ENCODE measurements at places on chromosomes 6 and 20. TPM values are rescaled to one million over a fixed set of nuclear protein-coding genes. Genes with fewer than 3 reads are reported as not detected.

DNA sequence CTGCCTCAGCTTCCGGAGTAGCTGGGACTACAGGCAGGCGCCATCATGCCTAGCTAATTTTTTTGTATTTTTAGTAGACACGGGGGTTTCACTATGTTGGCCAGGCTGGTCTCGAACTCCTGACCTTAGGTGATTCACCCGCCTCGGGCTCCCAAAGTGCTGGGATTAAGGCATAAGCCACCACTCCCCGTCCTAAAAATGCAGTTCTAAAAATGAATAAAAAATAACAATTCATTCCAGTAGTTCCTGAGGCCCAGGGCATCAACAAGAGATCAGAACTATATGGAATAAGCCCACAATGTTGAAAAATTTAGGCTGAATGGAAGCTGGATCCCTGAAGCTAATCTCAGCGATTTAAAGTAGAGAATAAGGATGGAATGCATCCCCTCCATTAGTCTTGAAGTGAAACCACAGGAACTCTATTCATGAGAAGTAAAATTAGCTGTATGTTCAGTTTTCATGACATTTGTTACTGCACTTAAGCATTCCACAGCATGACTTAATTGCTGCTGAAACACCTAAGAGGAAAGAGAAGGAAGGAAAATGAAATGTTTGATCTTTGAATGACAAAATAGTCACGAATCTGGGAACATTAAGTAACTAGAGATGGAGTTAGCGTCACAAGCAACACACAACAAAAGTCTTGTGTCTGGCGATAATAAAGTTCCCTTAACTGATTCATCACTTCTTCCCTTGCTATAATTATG lies 80.4 kb upstream of the RIPOR2 start:
- DNase-seq, result no peak

DNA sequence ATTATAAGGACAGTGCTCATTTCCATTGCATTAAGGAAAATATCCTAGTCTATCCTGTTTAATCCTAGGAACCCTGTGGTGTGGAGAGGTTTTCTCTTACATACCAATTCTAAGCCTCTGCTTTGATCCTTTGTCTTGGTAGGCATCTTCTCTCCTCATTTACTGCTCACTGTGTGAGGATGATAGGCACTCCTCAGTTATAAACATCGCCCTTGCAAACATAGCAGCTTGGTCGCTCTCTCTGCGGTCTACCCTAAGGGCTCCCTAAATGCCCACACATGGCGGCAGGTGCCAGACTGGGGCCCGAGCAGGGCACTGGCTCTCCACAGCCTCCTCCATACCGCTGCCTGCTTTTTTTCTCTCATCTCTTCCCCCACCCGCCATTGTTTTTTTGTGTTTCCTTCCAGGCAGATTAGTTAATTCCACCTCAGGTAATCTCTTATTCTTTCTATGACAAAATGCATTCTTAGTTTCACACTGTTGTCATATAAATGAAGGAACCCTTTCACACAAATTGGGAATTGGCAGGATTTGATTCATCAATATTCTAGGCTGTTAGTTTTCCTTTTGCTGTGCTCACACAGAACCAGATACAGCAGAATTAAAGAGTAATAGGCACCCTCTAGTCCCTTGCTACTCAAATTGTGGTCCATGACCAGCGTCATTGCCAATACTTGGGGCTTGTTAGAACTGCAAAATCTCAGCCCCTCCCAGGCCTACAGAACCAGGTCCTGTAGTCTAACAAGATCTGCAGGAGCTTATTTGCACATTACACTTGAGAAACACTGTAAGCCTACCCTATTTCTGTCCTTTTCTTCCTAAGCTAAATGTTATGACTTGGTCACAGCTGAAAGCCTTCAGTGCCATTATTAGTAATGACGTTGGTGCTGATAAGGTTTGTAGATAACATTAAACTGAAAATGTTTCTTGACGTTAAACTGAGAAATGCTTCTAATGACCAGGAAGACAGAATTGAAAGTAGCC lies 36.3 kb downstream of the CARMIL1 start:
- DNase-seq, result no peak

- no peak for DNase-seq
These were observed 2.6 kb downstream of the HCRTR2 start for GRCh38 chr6:55176958-55177357.

DNA sequence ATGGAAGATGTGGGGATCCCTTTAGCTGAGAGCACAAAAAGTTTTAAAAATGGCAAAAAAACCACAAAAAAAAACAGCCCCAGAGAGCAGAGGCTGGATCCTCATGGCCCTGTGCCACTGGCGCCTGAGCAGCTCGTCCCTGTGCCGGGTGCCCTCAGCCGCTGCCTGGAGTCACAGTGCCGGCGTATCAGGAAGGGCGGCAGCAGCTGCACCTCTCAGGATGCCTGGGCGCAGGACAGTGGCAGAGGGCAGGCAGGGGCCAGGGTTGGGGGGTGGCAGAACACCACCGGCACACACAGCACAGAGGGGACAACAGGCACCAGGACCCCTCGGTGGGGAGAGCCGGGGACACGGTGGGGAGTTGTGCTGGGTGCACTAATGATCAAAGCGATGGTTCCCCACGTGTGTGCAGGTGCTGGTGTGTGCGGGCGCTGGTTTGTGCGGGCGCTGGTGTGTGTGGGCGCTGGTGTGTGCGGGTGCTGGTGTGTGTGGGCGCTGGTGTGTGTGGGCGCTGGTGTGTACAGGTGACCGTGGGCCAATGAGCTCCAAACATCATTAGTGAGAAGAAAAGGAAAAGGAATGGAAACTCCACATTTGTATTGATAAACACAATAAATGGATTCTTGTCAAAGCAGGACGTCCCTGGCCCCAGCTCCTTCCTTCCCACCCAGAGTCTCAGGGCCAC lies 1.5 kb upstream of the FRMD1 start:
- DNase-seq, result no peak

DNA sequence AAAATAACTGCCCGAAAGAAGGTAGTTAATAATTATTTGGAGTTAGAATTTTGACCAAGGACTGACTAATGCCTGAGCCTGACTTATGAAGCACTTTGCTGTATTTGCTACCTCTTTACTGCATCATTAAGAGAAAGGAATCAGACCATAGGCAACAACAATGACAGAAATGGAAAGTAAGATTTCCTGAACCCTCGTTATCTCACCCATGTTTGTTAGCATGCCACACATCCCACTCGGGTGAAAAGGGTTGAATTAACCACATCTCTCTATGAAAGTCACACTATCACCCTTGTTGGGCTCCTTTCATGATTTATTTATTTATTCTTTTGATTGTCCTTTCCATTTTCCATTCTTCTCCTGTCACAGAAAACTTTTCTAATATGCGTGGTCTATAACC lies 59.6 kb downstream of the OLIG3 start:
- DNase-seq, result no peak

DNA sequence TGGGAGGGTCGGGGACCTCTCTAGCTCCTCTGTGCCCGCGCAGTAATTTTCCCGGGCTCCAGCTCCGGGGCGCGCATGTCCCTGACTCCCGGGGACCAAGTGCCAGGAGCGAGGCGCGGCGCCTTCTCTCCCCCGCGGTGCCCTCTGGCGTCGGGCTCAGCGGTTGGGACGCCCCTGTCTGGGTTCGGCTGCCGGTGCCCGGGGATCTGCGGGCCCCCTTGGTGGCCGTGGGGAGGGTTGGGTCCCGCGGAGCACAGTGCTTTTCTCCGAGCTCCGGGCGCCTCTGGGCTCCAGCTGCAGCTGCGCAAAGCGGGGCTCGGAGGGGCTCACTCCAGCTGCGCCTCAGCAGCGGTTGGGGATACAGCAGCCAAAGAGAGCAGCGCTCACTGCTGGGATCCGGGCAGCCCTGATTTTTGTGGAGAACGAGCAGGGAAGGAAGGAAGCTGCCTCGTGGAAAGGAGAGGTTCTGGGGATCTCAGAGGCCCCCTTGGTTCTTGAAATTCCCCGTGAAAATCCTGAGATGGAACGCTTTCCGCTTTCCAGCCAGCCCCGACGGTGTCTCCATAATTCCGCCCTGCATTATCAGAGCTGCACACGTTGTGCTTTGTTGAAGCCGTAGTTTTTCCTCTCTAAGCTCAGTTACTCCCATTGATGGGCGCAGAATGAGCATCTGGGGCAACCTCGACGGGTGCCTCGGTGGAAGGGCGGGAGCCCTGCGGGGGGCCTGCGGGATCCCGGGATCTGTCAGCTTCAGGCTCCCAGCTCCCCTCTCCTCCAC lies 861 bp downstream of the PPP1R14C start:
- DNase-seq, result no peak

GRCh38 chr20:38302786-38303185 lies 1.2 kb upstream of the BPI start:
- DNase-seq, result no peak

GRCh38 chr6:149317644-149318571 lies at the start of gene TAB2:
TSS of gene TAB2 (plus strand) at chr6:149317712. CDS start at chr6:149369998, 52,286 bp downstream.
- DNase-seq, result peak; percentile 49

LAMA2 gene
- total RNA-seq, result 81.6 TPM

OTOR gene
- total RNA-seq, result not detected

Data from adrenal gland (tissue), 19 donors.